ENCODE measurements at places on chromosomes 12 and 14. TPM values are rescaled to one million over a fixed set of nuclear protein-coding genes. Genes with fewer than 3 reads are reported as not detected.

GRCh38 chr12:70448371-70448770, 82.3 kb downstream of the KCNMB4 start:
- DNase-seq, result no peak

GRCh38 chr12:80761838-80762237, 45.1 kb downstream of the MYF5 start:
- no peak for DNase-seq

DNA sequence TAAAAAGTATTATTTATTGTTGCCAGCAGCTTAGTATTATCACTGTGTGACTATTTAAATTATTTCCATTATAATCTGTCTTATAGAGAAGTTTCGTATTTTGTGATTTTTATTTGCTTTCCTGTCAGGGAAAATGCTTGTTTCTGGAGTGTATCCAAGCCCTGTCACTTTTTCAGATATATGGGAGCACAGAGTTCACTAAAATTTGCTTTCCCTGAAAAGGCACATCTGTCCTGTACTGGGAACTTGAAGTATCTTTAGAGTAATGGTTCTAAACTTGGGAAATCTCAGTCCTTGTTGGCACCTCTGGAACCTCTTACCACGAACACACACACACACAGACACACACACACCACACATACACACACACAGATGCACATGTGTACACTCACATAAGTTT, 39.3 kb upstream of the SSTR1 start:
- DNase-seq, result no peak

DNA sequence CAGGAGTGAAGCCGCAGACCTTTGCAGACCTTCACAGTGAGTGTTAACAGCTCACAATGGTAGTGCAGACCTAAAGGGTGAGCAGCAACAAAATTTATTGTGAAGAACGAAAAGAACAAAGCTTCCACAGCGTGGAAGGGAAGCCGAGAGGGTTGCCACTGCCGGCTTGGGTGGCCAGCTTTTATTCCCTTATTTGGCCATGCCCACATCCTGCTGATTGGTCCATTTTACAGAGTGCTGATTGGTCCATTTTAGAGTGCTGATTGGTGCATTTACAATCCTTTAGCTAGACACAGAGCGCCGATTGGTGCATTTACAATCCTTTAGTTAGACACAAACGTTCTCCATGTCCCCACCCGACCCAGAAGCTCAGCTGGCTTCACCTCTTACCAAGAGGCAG, 35.5 kb downstream of the MAPK1IP1L start:
- DNase-seq, result no peak

DNA sequence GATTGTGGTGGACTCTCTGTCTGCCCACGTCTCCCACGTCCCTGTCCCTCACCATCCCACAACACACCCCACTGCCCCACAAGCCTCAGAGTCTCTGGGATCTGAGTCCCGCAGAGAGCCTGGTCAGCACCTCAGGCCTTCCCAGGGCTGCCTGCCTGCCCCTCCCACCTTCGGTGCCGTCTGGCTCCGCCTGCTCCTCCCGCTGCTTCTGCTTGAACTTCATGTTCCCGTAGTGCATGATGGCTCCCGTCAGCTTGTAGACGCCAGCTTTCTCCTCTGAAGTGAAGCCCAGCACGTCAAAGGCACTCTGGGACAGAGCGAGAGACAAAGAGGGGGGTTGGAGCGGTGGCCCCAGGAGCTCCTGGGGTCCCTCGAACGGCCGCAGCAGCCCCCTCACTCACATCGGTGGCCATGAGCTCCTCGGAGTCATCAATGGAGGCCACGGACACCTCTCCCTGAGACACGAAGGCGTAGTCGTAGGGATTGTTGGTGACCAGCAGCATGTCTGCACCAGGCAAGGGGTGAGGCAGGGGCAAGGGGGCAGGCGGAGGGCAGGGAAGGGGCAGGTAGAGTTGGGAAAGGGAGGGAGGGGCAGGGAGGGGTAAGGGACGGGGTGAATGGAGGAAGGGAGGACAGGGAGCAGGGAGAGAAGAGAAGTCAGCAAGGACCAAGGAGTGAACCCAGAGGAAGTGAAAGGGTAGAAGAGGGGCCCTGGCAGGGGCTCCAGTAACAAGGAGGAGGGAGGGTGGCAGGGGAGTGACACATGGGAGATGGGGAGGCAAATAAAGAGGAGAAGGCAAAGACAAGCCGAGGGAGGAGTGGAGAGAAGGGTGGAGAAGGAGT, 5.6 kb downstream of the MYH6 start:
- no peak for DNase-seq

GRCh38 chr14:61202124-61202523, 79.0 kb downstream of the TMEM30B start:
- DNase-seq, result no peak

GRCh38 chr12:29783773-29784666, at the start of gene TMTC1:
Gene TMTC1, minus strand, starts transcription at chr12:29783942. Its CDS starts 191 bp downstream, at chr12:29783751.
- no peak for DNase-seq

DNA sequence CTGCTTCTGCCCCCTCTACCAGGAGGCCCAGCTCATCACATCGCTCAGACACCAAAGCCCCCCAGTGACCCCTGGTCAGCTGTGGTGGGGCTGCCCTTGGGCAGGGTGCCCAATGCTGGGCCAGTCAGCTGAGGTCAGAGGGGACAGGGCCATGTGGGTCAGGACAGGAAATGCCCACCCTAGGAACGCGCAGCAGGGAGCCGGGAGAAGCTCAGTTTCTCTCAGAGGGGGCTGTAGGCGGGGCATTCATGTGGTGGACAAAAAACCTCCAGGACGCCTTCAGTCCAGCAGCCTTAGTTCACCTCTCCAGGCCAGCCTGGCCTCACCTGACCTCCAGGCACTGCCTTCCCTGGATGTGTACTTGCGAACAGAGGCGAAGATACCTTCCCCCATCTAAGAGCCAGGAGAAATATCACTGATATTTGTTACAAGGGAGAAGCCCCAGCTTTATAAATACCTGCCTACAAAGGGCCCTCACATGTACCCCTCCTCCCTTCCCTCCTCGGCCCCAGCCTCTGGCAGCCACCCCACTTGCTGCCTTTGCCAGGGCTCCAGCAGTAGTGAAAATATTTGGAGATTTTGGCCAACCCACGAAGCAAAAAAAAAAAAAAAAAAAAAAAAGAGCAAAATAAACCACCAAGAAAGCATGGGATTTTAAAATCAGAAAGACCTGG, 41.9 kb upstream of the PLEKHG6 start:
- DNase-seq, result no peak

DNA sequence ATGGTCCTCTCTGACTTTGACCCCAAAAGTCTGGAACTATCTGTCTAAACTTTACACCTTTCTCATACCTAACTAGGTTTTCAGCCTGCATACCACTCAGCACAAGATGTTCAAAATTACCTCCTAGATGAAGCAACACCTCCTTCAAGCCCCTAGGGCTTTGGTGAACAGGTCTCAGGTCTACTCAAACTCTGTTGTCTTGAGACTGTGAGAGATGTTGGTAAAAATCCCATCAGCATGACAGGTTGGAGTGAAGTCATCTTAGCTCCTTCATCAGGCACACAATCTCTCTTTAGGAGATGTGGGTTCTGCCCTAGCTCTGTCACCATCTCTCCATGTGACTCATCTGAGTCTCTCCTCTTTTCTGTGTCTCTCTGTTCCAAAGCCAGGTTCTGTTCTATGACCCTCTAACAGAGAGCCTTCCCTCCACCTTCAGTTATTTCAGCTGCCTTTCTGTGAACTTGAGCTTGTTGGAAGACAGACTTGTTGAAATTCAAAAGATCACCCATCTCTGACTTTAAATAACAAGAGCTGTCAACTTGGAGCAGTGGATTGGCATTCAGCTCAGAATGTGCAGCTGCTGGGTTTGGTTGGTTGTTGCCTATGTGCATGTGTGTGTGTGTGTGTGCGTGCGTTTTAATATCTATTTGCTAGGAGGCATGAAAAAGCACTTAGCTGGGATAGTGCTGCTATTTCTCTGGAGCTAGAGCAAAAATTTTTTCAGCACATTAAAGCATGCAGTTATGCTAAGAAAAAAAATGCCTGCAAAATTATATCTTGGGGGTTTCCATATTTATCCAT, 130.7 kb downstream of the CRACR2A start:
- DNase-seq, result no peak

DNA sequence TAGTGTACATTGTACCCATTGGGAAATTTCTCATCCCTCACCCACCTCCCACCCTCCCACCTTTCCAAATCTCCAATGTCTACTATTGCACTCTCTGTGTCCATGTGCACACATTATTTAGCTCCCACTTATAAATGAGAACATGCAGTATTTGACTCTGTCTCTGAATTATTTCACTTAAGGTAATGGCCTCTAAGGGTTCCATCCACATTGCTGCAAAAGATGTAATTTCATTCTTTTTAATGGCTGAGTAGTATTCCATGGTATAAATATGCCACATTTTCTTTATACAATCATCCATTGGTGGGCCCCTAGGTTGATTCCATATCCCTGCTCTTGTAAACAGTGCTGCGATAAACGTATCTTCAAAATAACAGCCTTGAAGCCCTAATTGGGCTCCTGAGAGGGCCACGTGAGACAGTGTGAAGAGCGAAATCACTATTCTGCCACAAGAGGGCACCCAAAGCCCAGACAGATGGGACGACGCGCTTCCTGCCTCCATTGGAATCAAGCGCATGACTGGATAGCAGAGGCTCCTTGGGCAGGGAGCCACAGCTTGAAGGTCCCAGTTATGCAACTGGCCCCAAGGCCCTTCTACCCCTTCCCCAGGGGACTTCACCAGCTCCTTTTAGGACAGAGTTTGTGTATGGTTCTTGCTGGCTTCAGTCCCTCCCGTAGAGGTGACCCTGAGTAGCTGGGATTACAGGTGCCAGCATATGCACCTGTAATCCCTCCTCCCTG, 21.3 kb upstream of the CD27 start:
- DNase-seq, result peak; percentile 48

DNA sequence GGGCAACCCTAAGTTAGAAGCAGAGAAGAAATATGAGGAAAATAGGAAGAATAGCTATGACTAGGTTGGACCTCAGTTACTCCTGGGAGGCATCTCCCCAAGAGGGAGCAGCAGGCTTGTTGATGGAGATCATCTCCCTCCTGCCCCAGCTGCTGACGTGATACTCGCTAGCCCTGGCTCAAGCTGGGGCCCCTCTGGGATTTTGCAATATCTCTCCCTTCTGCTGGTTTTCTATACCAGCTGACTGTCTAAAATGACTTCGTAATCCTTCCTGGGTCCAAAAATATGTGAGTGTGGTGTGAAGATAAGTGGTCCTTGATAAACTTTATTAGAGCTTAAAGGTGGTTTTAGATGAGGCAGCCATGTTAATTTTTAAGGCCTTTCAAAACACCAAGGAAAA, 4.5 kb upstream of the HECTD4 start:
- DNase-seq, result no peak

DNA sequence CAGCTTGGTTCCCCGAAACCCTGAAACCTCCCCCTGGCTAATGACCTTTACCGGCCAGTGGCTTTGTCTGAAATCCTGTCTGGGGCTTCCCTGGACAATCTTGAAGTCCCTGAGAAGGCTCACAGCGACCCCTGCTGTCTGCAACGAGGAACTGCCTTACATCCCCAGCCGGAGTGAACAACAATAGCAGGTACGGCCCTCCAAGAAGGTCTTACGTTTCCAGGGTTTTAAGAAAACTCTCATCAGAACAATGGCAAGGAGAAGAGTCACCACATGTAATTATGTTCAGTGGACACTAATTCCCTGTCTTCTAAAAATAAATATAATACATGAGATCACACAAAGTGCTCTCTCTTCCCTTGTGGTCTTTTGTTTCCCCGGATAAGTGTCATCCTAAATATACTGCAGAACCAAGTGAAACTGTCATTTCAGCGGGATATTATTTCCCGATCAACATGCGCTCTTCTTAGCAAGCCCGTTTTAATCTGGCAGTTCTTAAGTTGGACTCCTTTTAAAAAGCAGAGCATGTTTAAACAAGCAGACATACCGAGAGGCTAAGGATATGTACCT, 53.3 kb downstream of the RBM19 start:
- peak; percentile 36 for DNase-seq

- no peak for DNase-seq
Observed at GRCh38 chr14:60014402-60014801, 77.3 kb upstream of the PCNX4 start.

GRCh38 chr14:71228711-71229110, 321.5 kb downstream of the PCNX1 start:
- DNase-seq, result no peak

GRCh38 chr12:109735051-109735521, 21.5 kb downstream of the FAM222A start:
- no peak for DNase-seq

- DNase-seq, result peak; percentile 1
Observed at GRCh38 chr14:93456356-93456755, 25.6 kb downstream of the UNC79 start.

Gene ERP27
- polyA plus RNA-seq, result 0.18 TPM

Gene FAM181A
- polyA plus RNA-seq, result not detected

Gene TOGARAM1
- 4.9 TPM for polyA plus RNA-seq

Gene FAM222A
- 0.05 TPM for polyA plus RNA-seq

Gene TAS2R42
- not detected for polyA plus RNA-seq

Gene HOXC11
- 1.2 TPM for polyA plus RNA-seq

Gene LRTM2
- polyA plus RNA-seq, result not detected

Gene LRCOL1
- not detected for polyA plus RNA-seq

Gene SPTB
- polyA plus RNA-seq, result 0.09 TPM
